ENCODE measurements at places on chromosomes 16 and 17. TPM values are rescaled to one million over a fixed set of nuclear protein-coding genes. Genes with fewer than 3 reads are reported as not detected.

DNAH9 gene
- not detected for polyA plus RNA-seq

ZFHX3 gene
- 1.7 TPM for polyA plus RNA-seq

SAMD14 gene
- 6.7 TPM for polyA plus RNA-seq

HSD17B2 gene
- not detected for polyA plus RNA-seq

SHISA6 gene
- polyA plus RNA-seq, result not detected

DHRS7C gene
- polyA plus RNA-seq, result not detected

KRT12 gene
- not detected for polyA plus RNA-seq

MAFG gene
- 14.3 TPM for polyA plus RNA-seq

SKA2 gene
- polyA plus RNA-seq, result 30.4 TPM

NPEPPS gene
- polyA plus RNA-seq, result 64.6 TPM

CCL22 gene
- not detected for polyA plus RNA-seq

TSPAN10 gene
- 5.3 TPM for polyA plus RNA-seq

Data from IMR-90 (cell line).